ENCODE measurements at places on chromosomes 5 and 9. TPM values are rescaled to one million over a fixed set of nuclear protein-coding genes. Genes with fewer than 3 reads are reported as not detected.

DNA sequence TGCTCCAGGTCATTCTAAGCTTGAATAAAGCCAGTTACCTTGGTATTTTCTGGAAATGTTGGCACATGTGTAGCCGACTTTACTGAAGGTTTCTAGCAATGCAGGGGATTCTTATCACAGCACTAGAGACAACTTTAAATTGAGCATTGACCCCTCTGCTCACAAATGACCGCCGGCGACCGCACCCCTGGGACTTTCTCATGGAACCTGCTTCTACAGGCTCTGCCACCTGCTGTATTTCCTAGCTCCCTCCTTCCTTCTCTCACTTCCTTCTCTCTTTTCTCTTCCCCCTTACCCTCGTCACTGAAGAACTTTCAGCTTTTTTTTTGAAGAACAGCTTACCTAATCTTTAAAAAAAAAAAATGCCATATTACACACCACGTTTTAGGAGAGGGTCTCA, 30.9 kb upstream of the DAB2 start:
- no peak overlapping the region for H3K4me3 ChIP-seq
- DNase-seq = no peak
- no peaks in the 10 kb centered on the region for H3K36me3 ChIP-seq
- H3K4me1 ChIP-seq = no peaks in the 10 kb centered on the region

DNA sequence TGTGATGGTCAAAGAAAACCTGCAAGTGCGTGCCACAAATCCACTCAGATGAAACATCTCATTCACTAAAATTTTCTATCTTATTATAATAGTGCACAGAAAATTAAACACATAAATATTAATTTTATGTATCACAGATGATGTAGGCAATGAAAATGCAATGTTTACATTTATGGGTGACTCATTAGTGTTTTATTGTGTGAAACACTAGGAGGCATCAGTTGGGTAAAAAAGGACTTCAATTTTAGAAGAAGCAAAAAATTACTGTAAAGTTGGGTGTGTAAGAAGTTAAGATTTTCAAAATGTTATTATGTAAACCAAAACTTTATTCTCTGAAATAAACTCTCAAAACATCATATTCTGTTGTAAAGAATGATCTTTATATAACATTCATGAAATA, 4.0 kb downstream of the MEF2C start:
- H3K36me3 ChIP-seq = no peaks in the 10 kb centered on the region
- no peak overlapping the region for H3K27ac ChIP-seq
- H3K4me3 ChIP-seq = no peak overlapping the region
- H3K27me3 ChIP-seq = no peaks in the 10 kb centered on the region
- peak; percentile 65 for DNase-seq

MROH2B gene
- not detected for total RNA-seq

SLC27A4 gene
- total RNA-seq = 36.9 TPM

NR5A1 gene
- total RNA-seq = not detected

DNA sequence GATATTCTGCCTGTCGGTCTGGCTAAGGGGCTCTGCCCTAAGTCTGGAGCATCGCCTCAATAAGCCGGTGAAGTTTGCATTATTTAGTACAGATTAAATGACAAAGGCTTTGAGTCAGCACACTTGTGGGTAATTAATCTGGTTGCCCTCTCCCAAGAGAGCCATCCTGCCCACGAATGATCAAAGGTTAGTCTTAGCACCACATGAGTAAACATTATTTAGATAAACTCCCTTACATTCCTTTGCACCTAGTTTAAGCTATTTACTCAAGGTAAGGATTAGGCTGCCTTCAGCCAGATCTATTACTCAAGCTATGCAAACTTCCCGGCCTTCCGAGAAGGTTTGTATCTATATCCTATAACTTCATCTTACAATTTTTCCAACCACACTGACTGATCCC, 572.1 kb downstream of the CHSY3 start:
- H3K27ac ChIP-seq = no peak overlapping the region
- H3K4me3 ChIP-seq = no peak overlapping the region
- DNase-seq = no peak
- H3K36me3 ChIP-seq = no peaks in the 10 kb centered on the region
- H3K4me1 ChIP-seq = no peaks in the 10 kb centered on the region

GRCh38 chr5:14608169-14608568, 26.6 kb downstream of the OTULINL start:
- no peak overlapping the region for H3K27ac ChIP-seq
- H3K4me1 ChIP-seq = no peaks in the 10 kb centered on the region
- no peaks in the 10 kb centered on the region for H3K27me3 ChIP-seq
- no peaks in the 10 kb centered on the region for H3K36me3 ChIP-seq
